Common myeloid progenitor, CD34-positive (primary cell): ENCODE measurements at places on chromosomes 3 and 15.
A peak's percentile ranks its signal among the peaks of the same experiment; 100 is the strongest.

GRCh38 chr3:122515870-122516269 lies 1.1 kb upstream of the KPNA1 start:
- DNase-seq, result no peak

- DNase-seq, result peak; percentile 50
Measured at GRCh38 chr3:148309390-148310035, 388.2 kb upstream of the AGTR1 start.

GRCh38 chr15:99635145-99635544 lies 69.4 kb downstream of the MEF2A start:
- DNase-seq, result no peak

DNA sequence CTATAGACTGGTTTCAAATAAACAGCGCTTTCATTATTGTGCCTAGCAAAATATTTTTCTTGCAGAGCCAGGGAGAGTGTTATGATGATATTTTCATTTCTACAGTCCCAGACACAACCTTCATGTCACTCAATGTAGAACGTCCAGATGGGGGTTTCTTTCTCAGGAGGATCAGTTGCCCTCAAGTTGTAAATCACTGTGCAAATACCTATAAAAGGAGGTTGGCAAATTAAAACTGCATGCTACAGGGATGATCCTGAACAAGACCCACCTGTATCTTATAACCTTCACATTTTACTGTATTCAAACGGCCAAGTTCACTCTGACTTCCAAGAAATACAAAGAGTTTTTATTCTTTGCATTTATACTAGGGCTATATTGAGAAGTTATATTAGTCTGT lies 486.0 kb downstream of the EDEM1 start:
- DNase-seq, result no peak

DNA sequence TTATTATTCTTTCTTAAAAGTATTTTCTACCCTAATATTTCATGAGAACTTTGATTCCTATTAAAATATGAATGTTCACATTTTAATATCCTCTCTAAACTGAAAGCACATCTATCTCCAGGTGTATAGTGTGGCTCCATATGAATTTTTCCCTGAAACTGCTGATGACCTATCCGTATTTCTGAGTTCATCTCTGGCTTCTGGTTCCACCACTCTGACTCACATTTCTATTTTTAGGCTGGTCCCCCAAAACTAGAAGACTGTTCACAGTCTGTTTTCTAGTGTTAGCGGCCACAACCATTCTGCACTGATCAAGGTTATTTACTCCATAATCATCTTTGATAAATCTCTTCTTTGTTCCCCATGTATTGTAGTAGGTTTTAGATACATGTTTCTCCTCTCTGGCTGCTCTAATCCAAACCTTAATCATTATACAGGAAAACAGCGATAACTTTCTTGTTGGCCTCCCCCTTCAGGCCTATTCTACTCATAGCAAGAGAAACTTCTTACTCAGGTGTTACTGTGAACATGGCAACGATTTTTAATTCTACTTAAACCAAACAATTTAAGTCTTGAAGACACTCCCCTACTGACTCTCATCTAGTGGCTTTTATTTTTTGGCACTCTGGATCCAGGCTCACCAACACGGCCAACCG lies 12.8 kb downstream of the ADPGK start:
- peak; percentile 17 for DNase-seq

GRCh38 chr3:25834346-25834745 lies 44.5 kb downstream of the OXSM start:
- no peak for DNase-seq

GRCh38 chr15:25641361-25641760 lies 202.5 kb upstream of the UBE3A start:
- no peak for DNase-seq

DNA sequence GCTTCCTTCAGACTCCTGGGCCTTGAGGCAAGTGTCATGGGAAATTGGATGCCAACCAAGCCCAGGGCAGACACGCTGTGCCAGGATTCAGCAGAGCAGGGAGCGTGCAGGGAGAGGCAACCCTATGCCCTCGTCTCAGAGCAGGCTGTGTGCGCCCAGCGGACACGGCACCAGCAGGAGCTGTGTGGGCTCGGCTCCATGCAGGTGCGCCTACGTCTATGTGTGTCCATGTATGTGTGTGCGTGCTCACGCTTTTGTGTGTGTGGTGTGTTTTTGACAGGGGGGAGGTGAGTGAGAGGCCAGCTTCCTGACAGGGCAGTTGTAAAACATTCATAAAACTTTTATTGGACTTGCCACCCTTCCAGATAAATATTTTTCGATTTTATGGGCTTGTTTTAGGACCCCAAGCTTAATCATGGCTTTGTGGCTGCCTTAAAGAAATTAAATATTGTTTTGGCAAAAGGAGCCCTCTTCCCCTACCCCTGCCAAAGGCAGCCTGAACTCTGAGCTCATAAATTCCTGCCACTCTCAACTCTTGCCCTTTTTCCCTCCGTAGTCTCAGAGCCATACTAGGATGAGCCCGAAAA lies 84.4 kb downstream of the DNAJB8 start:
- no peak for DNase-seq

GRCh38 chr3:24454393-24454792 lies 40.3 kb downstream of the THRB start:
- DNase-seq, result no peak

DNA sequence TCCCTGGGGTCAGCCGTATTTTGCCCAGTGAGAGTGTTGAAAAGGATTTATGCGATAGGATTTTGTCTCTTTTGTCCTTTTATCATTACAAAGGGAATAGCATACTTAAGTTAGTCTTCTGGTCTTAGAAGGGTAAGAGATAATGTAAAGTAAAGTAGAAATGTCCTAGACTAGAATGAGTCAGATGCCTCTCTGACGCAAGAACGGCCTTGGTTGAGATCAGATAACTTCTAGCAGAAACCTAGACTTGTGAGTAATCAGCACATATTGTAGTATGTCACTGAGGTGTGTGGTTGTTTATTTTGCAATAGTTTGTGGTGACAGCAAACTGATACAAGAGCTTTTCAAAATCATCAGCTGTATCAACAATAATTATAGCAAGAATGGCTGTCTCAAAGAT lies 866.1 kb downstream of the NSUN3 start:
- DNase-seq, result peak; percentile 4

DNA sequence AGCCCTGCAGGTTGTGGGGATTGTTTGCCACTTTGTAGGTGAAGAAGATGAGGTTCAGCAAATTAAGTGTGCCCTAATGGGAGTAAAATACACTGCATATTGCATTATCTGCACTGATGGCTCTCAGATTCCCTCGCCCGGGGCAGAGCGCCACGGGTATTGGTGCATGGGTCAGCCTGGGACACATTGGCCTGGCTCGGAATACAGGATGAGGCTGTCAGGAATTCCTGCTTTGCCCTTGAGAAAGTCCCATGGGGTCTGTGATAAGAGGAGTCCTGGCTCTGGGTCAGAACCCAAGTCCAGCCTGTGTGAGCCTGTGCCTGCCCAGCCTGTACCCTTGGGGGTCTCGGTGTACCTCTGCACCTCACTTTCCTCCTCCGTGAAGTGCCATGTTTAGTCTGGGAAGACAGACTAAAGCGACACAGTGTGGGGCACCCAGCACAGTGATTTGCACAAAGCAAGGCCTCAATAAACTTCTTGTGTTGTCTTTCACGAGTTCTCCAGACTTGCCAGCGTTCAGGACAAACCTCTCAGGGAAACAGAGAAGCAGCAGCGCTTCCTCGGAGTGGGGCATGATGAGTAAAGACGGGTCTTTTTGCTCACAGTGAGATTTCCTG lies 107.6 kb downstream of the LRRK1 start:
- no peak for DNase-seq

- peak; percentile 51 for DNase-seq
Measured at GRCh38 chr15:69225355-69226022, 65.1 kb downstream of the GLCE start.

GRCh38 chr15:69236505-69236904 lies 62.2 kb upstream of the PAQR5 start:
- DNase-seq, result no peak

DNA sequence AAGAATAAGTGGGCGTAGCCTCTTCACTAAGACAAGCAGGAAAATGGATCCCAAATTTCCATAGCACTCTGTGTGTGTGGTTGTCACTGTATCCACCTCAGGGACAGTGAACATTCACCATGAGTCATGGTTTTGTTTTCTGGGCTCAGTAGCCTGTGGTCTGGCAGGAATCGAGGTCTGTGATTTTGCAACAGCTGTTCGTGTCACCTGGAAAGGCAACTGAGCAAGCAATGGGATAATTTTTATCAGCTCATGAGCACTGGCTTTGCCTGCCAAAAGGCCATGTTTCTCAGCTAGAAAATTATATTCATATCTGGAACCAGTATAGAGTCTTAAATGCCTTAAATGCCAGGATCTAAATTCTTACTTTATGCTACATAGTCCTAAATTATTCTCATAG lies 60.9 kb downstream of the STRIT1 start:
- DNase-seq, result no peak

DNA sequence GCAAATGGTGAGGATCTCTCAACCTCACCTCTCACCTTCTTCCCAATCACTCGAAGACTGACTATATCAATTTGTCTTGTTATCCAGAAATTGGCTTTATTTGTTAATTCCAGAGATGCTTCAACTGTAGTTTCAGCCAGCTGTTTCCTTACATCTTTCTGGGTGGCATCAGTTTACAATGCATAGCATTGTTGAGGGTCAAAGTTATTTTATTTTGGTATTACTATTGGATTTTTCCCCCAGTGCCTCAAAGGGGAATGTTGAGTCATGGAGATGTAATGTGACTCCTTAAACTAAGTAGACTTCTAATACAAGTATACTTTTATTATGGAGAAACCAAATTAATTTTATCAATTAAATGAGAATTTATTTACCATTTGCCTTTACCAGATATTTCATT lies 351.6 kb downstream of the TIGIT start:
- DNase-seq, result no peak

GRCh38 chr3:100630664-100631063 lies 21.3 kb downstream of the ADGRG7 start:
- DNase-seq, result no peak

- peak; percentile 78 for DNase-seq
Measured at GRCh38 chr3:20041197-20041780, 1.0 kb downstream of the KAT2B start.

DNA sequence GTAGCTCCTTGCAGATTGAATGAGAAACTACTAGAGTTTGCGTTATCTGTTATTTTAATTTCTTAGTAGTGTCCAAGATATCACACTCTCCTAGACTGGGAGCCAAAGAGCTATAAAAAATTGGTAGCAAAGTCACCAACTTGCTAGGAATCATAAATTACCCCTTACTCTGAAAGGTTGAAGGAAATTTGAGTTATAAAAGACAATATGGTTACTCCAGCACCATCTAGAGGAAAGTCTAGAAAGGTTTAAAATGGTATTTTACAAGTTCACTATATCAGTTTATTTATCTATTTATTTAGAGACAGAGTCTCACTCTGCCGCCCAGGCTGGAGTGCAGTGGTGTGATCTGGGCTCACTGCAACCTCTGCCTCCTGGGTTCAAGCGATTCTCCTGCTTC lies 121.6 kb downstream of the RBPMS2 start:
- DNase-seq, result peak; percentile 56

DNA sequence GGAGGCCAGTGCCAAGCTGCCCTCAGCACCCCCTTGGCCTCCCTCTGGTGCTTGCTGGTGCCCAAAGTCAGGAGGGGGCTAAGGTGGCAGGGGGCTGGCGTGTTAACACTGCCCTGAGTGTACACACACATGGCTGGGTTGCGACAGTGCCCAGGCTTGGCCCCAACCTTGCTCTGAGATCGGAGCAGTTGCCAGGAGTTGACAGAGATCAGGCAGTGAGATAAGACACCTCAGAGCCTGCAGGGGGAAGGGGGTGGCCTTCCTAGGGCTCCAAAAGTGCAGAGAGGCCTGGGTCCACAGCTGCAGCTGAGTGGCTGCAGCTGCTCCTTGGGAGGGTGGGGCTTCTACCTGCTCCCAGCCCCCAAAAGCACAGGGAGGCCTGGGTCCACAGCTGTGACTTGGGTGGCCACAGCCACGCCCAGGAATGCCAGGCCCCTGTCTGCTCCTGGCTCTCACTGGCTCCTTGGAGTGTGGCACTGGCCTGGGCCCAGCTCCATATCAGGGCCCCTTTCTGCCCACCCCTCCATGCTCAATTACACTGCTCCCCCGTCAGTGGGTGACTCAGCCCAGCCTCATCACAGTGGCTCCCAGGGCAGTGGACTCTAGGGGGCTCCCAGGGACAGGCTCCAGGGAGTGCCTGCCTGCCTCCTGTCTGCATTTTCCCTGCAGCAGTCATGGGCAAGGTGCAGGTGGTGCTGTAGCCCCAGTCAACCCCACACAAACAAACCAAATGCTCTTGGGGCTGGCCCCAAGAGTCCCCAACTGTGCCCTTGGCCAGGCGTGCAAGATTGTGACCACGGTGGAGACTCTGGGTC lies 56.4 kb upstream of the C15orf39 start:
- no peak for DNase-seq

- peak; percentile 55 for DNase-seq
Measured at GRCh38 chr3:42535981-42536784, 33.7 kb downstream of the VIPR1 start.
